ENCODE measurements at places on chromosomes 7 and 10. TPM values are rescaled to one million over a fixed set of nuclear protein-coding genes. Genes with fewer than 3 reads are reported as not detected.

- DNase-seq: no peak
These were observed 25.2 kb upstream of the BAMBI start for GRCh38 chr10:28652106-28652505.

DNA sequence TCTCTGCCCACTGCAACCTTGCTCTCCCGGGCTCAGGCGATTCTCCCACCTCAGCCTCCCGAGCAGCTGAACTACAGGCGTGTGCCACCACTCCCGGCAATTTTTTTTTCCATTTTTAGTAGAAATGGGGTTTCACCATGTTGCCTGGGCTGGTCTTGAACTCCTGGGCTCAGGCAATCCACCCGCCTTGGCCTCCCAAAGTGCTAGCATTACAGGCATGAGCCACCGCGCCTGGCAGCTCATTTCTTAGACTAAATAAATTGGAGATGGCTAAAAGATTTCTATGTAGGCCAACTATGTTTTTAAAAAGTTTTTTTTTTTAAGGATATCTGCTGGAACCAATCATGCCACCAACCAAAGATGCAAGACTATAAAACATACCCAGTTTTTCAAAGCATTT lies 67.8 kb downstream of the TRUB1 start:
- no peak for DNase-seq

DNA sequence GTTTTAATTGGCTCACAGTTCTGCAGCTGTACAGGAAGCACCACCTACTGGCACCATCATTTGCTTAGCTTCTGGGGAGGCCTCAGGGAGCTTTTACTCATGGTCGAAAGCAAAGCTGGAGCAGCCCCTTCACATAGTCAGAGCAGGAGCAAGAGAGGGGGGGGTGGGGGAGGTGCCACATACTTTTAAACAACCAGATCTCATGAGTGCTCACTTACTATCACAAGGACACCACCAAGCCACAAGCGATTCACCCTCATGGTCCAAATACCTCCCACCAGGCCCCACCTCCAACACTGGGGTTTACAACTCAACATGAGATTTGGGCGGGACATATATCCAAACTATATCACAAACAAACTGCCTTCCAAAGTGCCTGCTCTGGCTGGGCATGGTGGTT lies 31.7 kb upstream of the SLC18A3 start:
- no peak for DNase-seq

Gene RAB19
- polyA plus RNA-seq: not detected

Gene EPO
- polyA plus RNA-seq: not detected

Gene FAM13C
- polyA plus RNA-seq: 34.4 TPM

Gene GARIN1A
- 0.84 TPM for polyA plus RNA-seq

Gene OPALIN
- polyA plus RNA-seq: not detected

- DNase-seq: peak; percentile 57
These were observed 6.8 kb downstream of the CYP26A1 start for GRCh38 chr10:93080350-93081046.

Gene CTAGE15
- polyA plus RNA-seq: not detected

DNA sequence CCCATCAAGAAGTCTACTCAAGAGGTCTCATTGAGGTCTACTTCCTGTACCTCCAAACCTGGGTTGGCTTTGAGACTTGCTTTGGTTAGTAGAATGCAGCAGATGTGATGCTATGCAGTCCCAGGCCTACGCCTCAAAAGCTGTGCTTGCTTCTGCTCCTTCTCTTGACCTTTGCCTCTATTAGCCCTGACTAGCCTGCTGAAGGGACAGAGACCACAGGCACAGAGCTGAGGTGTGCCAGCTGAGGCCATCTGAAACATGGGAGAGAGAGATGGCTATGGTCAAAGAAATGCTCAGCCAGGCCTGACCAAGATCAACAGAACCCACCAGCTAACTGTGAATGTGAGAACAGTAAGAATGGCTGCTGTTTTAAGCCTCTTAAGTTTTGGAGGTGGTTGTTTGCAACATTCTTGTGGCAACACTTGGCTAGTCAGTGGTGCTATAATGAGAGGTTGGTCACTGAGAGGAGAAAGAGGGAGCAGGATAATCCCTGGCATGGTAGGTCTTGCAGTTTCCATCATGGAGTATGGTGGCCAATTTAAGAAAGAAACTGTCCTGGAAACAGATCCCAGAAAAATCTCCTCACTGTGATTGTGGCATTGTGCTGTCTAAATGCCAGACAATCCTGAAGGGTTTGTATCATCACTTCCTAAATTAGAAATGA lies 176.1 kb upstream of the PHYHIPL start:
- DNase-seq: no peak

Gene CASP7
- 16.1 TPM for polyA plus RNA-seq

GRCh38 chr7:51118628-51119027 lies 198.0 kb downstream of the COBL start:
- DNase-seq: no peak

- DNase-seq: no peak
These were observed 149.4 kb upstream of the AKR1E2 start for GRCh38 chr10:4676566-4676965.

Gene ANKRD16
- polyA plus RNA-seq: 7.1 TPM

Gene MNX1
- not detected for polyA plus RNA-seq

- DNase-seq: no peak
These were observed 17.0 kb upstream of the ZMIZ1 start for GRCh38 chr10:79051766-79052165.

GRCh38 chr7:127251036-127251464 lies 1.7 kb downstream of the GRM8 start:
- no peak for DNase-seq

DNA sequence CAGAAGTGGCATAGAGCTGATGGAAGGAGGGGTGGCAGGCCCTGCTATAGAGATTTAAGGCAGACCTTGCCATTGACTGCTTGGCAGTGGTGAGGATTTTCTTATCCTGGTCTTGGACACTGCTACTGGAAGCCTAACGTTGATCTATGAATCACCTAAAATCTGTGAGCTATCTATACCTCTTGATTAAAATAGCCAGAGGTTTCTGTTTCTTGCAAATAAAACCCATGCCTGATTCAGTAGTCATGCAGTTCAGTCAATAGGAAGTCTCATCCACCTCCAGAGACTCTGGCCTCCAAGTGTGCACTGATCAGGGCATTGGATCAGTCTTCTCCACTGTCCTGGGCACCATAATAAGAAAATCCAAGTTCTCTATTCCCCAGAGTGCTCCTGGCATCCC lies 286.5 kb downstream of the PTEN start:
- no peak for DNase-seq

Gene GNG11
- polyA plus RNA-seq: not detected

DNA sequence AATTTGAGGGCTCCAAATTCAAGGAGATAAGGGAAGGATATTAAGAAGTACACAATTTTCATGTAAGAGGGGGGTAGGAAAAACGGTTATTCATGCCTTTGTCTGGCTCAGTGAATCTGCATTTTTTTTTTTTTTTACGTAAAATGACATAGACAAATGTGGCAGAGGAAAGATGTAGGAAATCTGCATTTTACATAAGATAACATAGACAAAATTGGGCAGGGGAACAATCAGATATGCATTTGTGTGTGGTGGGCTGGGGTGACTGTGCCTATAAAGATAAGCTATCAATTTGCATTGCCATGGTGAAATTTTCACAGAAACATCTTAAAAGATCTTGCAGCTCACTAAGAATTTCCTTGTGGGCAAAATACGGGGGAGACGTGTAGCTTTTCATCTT lies 92.7 kb upstream of the GPR141 start:
- no peak for DNase-seq

DNA sequence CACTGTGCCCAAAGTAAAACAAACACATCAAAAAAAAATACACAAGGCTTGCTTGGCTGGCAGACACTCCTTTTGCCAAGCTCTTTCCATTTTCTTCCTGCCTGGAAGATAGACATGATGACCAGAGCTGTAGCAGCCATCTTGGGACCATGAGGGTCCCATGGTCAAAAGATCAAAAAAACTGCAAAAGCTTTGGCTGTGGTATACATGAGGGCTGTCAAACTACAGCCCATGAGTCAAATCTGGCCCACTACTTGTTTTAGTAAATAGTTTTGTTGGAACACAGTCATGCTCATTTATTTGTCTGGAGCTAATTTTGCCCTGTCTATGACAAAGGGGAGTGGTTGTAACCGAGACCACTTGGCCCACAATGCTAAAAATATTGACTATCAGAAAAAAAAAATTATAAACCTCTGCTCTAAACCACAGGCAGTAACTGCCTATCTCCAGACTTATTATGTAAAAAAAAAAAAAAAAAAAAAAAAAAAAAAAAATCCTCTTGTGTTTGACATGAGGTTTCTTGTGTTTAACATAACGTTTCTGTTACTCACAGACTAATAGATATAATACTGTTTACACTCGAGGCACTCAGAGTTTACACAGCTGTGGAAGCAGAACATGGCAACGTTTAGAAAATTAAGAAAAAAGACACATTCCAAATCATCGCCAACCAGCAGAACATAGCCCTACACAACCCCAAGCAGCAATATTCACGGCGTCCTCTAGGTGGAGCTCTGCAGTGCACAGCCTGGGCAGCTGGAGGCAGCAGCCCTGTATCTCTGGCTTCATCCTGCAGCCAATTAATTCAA lies 36.9 kb downstream of the ASB13 start:
- DNase-seq: peak; percentile 85

- DNase-seq: no peak
These were observed 8.2 kb upstream of the SRRM3 start for GRCh38 chr7:76193466-76193865.

DNA sequence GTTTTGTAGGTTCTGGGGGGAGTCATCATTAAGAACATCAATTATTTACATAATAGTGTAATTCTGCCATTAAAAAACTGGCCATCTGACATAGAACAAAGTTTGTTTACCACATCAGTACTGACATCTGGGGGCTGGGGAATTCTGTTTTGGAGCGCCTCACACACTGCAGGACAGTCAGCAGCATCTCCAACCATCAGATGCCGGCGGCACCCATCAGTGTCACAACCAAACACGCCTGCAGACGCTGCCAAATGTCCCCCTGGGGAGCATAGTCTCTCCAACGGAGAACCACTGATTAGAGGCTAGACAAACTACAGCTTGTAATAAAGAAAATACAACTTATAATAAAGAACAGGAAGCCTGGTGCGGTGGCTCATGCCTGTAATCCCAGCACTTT lies 26.0 kb downstream of the GNA12 start:
- DNase-seq: no peak

DNA sequence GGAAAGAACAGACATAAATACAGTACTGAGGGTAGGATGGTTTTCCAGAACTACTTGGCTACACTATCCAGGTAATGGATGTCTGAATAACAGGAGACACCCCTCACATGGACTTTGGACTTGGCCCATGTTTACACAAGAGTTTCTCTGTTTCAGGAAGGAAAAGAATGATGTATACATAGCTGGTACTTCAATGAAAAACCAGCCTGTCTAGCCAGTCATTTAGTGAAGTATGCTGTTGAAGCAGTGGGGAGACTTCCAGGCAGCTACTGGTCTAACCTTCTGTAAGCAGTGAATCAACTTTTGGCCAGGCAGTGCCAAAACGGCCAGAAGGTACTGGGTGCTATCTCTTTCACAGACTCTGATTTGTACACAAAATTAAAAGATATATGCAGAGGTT lies 135.0 kb downstream of the MBL2 start:
- DNase-seq: no peak

Gene MEOX2
- polyA plus RNA-seq: 79.8 TPM

DNA sequence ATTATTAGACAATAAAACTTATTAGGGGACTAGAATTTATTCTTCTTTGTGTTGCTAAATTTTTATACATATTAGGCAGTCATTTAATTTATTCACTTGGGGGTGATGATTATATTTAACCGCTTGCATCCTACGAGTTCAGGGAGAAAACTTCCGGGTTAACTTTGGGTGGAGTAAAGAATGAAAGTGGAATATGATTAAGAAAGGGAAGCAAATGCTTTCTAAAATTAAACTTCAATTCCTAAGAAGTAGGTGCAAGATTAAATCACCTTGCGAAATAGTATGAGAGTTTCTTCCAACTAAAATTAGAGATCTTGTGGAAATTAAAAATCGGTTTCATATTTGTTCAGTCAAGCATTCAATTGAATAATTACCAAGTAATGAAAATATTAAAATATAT lies 33.5 kb downstream of the MRC1 start:
- no peak for DNase-seq

GRCh38 chr7:150910996-150911422 lies 58.7 kb downstream of the AOC1 start:
- no peak for DNase-seq

Gene FFAR4
- polyA plus RNA-seq: not detected

- DNase-seq: peak; percentile 56
These were observed 56.7 kb downstream of the JCAD start for GRCh38 chr10:30002426-30003266.

GRCh38 chr10:22515009-22515408 lies 169.7 kb downstream of the SPAG6 start:
- no peak for DNase-seq

Gene FAM25C
- not detected for polyA plus RNA-seq

DNA sequence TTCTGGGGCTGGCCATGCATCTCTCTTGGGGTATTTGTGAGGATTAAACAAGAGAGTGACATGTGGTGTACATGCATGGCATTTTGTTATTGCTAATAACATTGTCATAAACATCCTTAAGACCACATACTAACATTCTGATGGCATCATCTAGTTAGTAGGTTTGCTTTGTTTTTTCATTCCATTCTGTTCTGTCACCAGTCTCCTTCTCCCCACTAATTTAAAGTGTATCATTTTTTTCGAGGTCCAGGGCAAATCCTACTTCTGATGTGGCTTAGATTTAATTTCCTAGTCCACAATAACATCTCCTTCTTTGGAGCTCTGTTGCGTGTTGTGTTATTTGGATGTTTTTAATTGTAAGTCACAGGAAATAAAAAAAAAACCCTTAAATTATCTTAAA lies 248.1 kb downstream of the LRMDA start:
- DNase-seq: no peak

DNA sequence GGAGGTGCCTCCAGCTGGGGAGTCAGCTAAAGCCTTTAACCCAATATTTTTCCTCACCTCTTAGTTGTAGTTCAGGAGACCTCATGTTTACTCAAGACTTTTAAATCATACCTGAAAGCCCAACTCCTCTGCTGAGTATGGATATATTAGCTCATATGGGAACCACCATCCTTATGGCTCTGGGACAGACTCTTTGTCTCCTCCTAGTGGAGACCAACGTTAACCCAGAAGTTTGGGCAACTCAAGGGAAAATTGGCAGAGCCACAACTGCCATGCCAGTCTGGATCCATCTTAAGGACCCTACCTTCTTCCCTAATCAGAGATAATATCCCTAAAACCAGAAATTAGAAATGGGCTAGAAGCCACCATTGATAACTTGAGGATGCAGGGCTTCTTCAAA lies 80.8 kb downstream of the TMEM106B start:
- no peak for DNase-seq
